CD4-positive, alpha-beta T cell treated with Interferon alpha-2 for 1 hour (primary cell): ENCODE measurements at places on chromosomes 12 and 14.

DNA sequence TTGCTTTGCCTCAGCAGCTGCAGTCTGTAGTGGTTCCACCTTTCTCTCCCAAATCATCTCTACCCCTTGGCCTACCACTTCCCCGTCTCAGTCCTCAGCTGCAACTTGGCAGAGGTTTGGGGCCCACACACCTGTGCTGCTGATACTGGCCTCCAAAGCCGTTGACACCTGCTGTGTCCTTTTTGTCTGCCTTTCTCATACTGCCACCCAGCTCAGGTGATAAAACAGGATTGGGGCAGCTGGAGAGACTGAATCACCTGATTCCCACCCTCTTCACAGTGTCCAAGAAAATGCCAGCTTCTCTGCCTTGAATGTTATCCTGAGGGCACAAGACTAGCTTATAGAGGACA, 103.7 kb downstream of the ETV6 start:
- no peak for DNase-seq

DNA sequence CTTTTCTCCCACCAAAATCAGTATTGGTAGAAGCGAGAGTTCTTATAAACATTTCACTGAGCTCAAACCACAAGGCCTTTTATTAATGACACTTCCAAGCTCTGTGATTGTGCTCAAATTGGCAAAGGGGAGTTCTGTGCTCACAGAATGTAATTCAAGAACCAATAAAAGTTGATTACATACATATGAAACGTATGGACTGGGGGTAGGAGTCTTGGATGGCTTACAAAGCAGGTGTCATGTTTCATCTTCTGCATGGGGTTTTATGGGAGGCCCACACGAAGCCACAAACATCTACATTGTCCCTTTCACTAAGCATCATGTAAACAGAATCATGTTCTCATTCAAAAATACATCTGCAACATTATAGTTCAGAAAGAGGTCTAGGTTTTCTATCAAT, 828.3 kb downstream of the VRK1 start:
- DNase-seq: no peak

DNA sequence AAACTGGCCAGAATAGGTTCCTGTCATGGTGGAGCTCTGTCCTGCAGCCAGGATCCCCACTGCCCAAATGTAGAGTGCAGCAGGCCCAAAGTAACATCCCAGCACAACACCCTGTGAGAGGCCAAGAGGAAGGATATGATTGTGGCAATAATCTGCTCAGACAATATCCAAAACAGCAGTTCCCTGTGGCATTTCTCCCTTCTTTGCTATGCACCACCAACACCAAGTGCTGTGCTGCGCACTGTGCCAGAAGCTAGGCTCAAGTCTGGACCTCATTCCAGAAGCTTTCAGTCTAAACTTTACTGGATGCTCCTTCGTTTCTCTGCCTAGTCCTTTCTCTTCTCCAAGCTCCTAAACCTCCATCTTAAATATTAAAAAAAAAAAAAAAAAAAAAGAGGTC, 33.4 kb downstream of the SLC11A2 start:
- no peak for DNase-seq

DNA sequence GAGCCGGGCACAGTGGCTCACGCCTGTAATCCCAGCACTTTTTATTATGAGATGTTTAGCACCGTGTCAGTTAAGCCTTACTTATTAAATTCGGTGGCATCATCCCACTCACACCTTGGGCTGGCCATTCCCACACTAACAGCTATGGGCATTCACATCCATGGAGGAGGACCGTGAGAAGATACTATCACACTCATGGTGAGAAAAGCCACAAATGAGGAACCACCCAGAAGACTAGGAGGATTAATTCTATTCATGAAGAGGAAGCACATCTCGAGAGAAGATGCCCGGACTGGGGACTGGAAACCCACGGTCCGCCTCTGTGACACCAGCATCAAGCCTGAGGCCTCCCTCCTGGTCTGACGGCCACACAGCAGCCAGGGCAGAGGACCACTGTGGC, 4.9 kb downstream of the CDC42BPB start:
- no peak for DNase-seq

DNA sequence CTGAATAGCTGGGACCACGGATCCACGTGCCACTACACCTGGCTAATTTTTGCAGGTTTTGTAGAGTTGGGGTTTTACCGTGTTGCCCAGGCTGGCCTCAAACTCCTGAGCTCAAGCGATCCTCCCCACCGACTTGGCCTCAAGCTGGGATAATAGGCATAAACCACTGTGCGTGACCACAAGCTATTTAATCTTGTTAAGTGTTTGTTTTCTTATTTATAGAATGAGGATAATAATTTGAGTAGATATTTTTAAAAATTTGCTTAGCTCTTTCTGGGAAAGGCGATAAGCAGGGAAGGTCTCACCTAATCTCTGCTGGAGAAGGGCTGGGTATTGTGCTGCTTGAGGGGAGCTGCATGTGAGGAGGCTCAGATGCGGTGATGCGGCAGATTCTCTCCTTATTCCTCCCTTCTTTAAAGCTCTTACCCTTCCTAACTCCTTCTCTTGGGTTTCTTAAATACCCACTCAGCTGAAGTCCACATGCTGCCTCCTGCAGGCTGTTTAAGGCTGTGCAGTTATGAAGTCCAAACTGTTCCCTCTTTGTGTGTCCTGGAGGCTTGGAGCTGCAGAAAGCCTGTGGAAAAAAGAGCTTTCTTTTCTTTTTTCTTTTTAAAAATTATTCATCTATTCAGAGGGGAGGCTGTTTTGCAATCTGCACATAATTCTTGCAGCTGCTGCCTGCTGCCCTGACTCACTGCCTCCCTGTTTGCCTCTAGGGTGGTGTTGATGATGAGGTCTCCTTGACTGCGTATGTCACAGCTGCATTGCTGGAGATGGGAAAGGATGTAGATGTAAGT, 37.9 kb downstream of the A2ML1 start:
- DNase-seq: peak; percentile 23

GRCh38 chr12:70721216-70721615, 84.0 kb upstream of the PTPRB start:
- no peak for DNase-seq

DNA sequence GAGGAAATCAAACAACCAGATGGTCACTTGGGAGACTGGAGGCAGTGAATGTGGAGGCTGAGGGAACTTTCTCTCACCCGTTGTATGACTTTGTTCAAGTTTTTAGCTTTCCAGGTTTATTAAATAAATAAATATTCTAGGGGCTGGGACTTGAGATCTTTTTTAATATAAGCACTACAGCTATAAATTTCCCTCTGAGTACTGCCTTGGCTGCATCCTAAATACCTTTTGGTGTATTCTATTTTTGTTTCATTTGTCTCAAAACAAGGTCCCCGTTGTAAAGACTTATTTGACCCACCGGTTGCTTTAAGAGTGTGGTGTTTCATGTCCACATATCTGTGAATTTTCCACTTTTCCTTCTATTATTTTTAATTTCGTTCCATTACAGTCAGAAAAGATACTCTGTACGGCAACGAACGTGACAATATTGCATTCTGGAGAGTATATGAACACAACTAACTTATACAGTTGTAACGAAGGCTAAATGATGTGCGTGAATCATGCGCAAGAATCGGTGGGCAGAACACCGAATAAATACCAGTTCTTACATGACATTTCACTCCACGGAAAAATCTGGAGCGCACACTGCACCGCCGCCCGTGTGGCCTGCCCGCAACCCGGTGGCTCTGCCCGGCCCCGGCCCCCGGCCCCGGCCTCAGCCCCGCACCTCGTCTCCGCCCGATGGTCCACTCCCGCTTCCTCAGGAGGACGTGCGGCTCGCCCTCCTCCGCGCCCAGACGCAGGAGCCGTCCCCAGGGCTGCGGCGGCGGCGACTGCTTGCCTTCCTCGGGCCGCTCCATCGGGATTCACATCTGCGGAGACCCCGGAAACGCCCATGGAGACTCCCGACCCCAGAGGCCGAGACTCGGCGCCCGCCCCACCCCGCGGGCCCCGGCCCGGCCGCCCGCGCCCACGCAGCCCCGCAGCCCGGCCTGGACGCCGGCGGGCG, 602 bp downstream of the CHFR start:
- DNase-seq: no peak

DNA sequence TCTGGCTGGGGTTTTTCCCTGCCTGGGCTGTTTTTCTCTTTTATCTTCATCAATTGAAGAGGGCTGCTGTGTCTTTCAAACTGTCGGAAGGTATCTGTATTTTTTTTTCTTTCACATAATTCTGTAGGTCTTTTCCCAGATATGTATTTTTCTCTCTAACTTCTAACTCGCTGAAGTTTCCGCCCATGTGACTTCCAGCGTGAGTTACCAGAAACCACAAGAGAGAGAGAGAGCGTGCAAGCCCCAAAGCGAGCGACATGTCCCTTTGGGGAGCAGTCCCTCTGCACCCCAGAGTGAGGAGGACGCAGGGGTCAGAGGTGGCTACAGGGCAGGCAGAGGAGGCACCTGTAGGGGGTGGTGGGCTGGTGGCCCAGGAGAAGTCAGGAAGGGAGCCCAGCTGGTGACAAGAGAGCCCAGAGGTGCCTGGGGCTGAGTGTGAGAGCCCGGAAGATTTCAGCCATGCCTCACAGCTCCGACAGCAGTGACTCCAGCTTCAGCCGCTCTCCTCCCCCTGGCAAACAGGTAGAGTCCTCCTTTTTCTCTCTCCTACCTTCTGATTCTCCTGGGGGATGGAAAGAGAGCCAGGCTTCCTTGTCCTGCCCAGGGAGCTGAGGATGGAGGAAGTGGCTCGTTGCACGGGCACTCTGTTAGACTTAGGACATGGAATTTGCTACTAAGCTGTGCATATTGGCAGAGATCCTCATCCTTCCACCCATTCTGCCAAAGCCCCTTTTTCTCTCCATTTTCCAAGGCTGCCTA, at the start of gene BATF:
BATF (plus strand) TSS at position 246 of the 759 bp plus-strand sequence; CDS start at position 460, 214 bp downstream.
- peak; percentile 86 for DNase-seq

GRCh38 chr12:9782547-9783382, 22.1 kb upstream of the CD69 start:
- DNase-seq: no peak

DNA sequence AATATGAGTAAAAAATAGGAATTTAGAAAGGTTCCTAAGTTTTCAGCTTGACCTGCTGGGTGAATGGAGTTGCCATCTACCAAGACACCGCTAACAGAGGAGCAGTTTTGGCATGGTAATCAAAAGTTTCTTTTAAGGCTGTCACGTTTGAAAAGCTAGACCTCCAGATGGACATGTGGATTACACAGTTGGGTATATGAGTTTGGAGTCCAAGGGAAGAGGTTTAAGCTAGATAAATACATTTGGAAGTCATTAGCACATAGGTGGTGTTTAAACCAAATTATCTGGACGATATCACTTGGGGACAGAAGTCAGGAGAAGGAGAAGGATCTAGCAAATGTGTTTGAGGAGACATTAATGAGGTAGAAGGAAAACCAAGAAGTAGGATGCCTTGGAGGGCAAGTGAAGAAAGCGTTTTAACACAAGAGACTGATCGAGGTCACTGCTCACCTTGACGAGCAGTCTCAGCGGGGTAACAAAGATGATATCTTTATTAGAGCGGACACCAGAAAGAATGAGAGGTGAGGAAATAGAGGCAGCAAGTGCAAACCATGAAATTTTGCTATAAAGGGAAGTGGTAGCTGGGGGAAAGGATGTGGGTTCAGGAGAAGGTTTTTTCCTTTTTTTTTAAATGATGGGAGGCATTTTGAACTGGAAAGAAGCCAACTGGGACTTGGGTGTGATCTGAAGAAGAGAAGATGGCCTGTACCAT, 17.6 kb downstream of the PNP start:
- DNase-seq: no peak

DNA sequence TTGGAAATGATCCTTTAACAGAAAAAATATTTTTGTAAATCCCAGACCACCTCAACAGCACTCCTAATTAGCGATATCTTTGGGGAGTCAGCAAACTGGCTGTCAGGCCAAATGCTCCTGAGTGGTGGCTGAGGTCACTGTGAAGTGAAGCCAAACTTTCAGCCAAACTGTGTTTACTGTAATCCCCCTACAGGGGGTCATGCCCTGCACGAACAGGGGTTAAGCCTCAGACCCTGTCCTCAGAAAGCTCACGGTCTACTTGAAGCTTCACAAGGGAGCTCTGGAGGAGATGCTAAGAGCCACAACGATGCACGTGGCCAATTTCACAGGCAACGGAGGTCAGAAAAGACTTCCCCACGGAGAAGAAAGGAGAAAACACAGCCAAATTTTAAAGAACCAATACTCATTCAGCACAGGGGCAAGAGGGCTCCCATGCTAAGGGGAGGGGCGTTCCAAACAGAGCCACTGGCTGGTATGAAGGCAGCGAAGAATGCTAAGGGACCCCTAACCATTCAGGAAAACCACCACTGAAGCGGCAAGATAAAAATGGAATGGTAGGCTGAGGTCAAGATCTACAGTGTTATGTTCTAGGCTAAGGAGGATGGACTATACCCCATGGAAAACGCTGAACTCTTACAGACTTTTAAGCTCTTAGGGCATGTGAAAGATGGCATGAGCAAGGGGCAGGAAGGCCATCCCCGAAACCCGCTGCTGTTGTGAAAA, 105.4 kb downstream of the ITPR2 start:
- DNase-seq: no peak

DNA sequence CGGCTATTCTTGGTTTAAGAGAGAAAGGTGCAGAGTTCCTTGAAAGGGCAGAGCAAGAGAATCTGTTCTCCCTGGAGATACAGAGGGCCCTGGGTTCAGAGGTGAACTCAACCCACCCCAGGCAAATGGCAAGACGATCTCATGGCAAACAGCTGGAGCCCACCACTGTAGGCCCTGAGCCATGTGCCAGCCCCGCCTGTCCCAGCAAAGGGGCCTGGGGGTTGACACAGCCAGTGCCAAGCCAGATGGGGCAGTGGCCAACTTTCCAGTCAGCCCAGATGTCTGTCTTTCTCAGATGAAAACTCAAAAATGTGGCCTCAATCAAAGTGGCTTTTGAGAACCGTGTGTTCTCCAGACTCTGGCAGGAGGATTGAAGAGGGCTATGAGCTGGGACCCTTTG, 51.8 kb downstream of the ISCA2 start:
- DNase-seq: no peak
